ENCODE measurements at places on chromosomes 4 and X.

DNA sequence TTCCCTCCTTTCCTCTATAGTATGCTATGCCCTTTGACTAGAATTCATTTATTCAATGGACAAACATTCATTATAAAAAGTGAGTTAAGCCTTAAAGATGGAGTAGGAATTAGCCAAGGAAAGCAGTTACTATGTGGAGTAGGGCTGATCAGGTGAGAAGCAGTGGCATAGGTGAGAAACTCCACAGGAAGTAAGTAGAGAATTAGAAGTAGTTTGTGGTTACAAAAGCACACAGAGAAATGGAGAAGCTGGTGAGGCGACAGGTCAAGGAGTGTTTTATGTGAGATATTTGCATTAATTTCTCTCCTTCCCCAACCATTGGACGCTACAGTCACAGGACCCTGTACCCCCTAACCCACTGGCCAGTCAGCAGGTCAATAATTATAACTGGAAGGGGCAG, 30.6 kb downstream of the SETD7 start:
- DNase-seq = no peak

DNA sequence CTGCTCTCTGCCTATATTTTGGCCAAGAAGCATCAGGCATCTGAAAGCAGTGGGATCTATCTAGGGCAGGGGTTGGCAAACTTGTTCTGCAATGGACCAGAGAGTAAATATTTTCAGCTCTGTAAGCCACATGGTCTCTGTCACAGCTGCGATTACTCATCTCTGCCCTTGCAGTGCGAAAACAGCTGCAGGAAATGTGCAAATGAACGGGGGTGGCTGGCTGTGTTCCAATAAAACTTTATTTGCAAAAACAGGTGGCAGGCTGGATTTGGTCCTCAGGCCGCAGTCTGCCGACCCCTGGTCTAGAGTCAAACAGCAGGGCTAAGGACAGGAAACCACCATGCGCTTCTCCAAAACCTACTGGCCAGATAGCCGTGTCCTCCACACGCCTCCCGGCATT, 48.6 kb downstream of the ACOX3 start:
- no peak for DNase-seq

DNA sequence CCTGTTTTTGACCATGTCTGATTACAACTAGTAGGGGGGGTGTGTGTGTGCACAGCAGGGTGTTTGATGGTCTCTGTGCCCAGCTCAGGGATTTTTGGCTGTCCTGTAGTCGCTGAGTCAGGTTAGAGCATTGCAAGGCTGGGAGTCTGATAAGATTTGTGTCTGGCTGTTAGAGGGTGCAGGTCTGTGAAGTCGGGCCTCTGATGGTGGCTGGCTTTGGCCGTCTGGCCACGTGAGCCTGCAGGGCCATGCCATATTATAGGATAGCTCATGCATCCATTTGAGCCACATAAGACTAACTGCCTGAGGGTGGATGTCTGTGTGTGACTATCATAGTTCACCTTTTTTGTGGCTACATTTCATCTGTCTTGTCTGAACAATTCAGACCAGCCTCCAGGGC, 4.9 kb downstream of the PORCN start:
- DNase-seq = no peak

GRCh38 chr4:4721636-4722035, 137.8 kb upstream of the MSX1 start:
- no peak for DNase-seq

DNA sequence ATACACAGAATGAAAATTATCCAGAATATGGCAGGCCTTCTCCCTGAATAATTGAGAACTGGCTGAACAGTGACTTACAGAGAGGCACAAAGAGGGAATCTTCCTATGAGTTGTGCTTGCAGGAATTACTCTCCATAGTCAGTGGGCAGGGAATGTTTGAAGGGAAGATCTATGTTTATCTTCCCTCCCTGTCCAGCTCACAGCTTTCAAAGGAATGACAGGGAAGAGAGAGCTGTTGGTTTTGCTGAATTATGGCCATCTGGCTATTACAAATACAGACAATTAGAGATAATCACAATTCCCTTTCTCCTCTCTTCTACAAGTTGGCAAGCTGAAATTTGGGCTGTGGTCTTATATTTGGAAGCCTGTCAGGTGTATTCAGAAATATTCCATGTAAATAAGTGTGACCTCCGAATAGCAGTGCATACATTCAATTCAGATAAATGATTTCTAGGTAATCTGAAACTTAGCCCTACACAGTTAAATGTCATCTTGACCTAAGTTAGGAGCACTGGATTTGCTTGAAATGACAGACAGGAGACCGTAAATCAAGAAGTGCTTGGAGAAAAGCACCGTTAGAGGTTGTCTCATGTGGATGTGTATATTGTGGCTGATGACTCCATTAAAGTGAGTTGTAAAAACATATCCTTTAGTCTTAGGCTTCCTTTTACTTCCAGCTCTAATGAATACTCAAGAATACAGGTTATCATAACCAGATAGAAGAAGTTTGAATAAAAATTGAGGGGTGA, 136.8 kb downstream of the C4orf33 start:
- DNase-seq = no peak

DNA sequence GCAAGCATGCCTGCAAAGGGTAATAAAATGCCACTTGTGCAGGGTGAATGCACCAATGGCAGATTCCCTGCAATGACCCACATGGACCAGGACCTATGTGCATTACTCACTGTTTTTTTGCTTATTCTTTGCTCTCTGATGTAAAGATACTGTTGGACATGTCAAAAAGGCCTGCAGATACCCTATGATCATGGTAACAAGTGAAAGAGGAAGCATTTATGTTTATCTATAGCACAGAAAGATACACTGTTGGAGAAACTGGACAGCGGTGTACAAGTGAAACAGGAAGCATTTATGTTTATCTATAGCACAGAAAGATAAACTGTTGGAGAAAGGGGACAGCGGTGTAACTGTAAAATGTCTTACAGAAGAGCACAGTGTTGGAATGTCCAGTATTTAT, 127.5 kb downstream of the PAPSS1 start:
- DNase-seq = no peak

- no peak for DNase-seq
These were observed 898 bp upstream of the PDGFC start for GRCh38 chr4:156972379-156973015.

GRCh38 chr4:184792950-184793555, 32.7 kb downstream of the ACSL1 start:
- no peak for DNase-seq

GRCh38 chrX:42708222-42708621, 69.7 kb downstream of the PPP1R2C start:
- no peak for DNase-seq

- DNase-seq = no peak
These were observed 57.2 kb downstream of the CPZ start for GRCh38 chr4:8649631-8650361.

DNA sequence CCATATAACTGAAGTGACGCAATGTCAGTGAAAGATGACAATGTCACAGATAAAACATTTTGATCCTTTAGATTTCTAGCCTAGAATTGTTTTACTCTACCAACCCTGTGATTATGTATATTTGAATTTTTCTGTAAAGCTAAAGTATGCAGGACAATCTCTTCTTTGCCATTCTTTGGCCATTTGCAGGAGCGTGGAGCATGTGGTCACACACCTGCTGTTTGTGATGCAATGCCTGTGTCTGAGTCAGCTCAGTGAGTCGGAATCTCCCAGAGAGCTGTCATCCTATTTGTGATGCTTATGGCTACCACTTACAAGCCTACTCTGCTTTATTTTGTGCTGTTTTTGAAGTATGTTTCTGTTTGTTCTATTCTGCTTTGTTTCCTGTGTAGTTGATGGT, 214.5 kb downstream of the NAF1 start:
- no peak for DNase-seq

DNA sequence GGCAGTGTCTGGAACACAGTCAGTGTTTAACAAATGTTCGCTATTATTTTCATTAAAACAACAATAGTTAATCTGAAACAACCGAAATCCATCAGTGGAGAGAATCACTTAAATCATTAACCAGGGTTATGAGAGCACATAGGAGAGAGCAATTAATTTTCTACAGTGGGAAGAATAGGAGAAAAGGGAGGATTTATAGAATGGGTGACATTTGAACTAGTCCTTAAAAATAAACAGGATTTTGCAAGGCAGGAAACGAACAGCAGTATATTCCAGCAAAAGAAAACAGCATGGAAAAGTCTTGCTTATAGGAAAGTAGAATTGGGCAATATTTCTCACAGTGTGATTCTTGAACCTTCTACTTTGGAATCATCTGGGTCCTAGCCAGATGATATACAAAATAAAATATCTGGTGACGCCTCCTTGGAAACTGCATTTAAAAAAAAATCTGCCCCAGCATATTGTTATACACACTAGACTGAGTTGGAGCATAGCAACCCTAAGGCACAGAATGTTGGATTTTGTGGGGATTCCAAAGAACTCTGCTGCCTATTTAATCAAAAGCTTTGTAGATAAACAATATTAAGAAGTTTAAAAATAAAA, 56.1 kb downstream of the INTS12 start:
- no peak for DNase-seq

DNA sequence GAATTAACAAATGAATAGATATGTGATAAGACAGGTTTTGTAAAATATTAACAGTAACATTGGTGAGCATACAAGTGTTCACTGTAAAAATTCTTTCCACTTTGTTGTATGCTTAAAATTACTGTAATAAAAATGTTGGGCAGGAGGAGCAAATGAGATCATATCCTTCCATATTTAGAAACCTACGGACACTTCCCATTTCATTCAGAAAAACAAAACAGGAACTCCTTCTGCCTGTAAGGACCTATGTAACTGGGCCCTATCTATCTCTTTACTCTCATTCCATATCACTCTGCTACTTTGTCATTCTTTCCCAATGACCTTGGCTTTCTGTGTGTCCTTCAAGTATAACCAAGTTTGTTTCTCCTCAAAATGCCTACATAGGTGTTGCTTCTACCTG, 53.7 kb upstream of the SLC39A8 start:
- DNase-seq = no peak

GRCh38 chrX:29587107-29587506, 628.3 kb upstream of the MAGEB2 start:
- no peak for DNase-seq

GRCh38 chrX:56800307-56800706, 71.3 kb downstream of the NBDY start:
- no peak for DNase-seq

DNA sequence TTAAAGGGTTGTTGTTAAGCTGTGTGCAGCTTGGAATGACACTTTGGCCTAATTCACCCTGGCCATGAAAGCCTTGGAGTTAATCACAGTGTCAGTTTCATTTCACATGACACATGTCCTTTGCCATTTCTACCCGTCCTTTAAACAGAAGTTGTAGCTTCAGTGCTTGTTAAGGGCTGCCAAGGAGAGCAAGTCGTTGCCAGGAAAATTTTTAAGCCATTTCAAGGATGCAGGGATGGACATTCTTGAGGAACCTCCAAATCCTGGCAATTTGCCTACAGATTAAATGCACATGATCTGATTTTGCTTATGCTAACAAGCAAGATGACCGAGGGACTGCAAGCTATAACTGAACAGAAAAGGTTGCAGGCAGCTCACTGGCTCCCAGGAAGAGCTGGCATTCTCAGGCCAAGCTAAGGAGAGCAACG, 40.5 kb downstream of the SETD7 start:
- no peak for DNase-seq

GRCh38 chr4:105280338-105281123, 133.9 kb downstream of the TET2 start:
- DNase-seq = no peak

DNA sequence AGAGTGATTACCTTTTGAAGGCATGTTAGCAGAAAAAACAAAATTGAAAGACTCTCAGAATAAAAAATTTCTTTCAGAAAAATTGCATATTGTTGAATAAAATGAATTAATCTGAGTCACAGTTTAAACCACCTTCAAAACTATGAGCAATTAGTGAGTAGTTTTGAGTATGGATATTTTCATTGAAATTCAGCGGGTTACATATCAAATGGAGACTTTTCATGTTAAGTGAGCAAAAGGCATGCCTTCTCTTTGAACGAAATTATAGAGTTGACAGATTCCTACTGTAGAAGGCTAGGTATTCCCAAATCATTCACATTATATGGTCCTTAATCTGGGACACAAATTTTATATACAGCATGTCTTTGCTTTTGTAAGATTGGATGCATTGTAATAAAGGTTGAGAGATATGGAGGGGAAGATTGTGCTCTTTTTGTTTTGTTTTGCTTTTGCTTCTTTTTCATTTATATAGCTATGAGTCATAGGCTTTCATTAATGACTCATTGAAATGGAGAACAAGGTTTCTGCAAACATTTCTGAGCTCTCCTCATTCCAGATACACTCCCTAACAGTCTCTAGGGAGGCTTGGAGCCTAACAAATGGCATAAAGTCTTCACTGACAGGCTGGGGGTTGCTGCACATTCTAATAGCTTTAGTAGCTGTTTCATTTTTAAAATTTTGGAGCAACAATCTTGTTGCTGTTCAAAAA, 21.6 kb downstream of the PCDH18 start:
- no peak for DNase-seq

GRCh38 chr4:77593993-77594392, 11.6 kb upstream of the CXCL13 start:
- DNase-seq = no peak

GRCh38 chr4:38315286-38315685, 348.7 kb upstream of the KLF3 start:
- no peak for DNase-seq

DNA sequence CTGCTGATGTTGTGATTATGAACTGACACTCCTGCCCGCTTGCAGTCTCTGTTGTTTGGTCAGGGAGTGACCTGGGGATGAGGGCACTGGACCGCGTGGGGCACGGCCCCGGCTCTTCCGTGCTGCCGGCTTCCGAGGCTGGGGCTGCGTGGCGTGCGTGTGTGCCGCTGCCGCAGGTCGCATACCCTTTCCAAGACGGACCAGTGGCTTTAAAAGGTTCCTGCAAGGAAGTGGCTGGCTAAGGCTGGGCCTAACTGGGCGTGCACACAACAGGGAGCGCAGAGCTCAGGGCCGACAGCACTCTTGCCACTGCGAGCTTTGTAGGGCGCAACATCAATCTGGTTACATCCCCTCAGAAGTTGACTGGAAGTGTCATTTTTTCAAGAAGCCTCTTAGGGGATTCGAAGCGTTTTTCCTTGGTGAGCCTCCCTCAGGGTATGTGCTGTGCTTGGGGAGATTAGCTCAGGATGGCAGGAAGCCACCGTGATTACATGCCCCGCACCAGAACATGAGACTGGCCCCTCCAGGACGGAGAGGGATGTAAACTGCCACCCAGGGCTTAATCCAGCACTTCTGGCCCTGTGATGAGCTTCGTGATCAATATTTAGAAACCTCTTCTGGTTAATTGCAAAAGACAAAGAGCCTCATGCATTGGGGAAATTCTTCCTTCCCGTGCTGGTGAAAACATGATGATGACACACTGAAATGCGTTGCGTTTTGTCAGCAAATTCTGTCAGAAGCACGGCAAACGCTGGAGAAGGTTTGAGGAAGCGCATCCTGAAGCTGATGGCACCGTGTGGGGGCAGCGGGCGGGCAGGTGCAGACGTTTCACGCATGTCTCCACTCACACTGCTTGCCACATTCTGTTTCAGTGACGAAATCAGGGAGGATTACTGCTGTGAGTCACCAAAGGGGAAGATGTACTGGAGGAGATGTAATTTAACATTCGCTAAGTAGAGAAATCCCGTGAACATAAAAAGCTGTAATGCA, 11.1 kb downstream of the MAEA start:
- no peak for DNase-seq

Measured in stimulated activated CD8-positive, alpha-beta memory T cell treated with anti-CD3 and anti-CD28 coated beads, Interleukin-7, amount 100 ng/mL, for 1 hour (primary cell).